ENCODE measurements at places on chromosomes 7 and 10.

- no peak for DNase-seq
Observed at GRCh38 chr10:15472431-15473395, 101.6 kb upstream of the FAM171A1 start.

GRCh38 chr10:124569623-124570470, 108.2 kb downstream of the LHPP start:
- DNase-seq = no peak

DNA sequence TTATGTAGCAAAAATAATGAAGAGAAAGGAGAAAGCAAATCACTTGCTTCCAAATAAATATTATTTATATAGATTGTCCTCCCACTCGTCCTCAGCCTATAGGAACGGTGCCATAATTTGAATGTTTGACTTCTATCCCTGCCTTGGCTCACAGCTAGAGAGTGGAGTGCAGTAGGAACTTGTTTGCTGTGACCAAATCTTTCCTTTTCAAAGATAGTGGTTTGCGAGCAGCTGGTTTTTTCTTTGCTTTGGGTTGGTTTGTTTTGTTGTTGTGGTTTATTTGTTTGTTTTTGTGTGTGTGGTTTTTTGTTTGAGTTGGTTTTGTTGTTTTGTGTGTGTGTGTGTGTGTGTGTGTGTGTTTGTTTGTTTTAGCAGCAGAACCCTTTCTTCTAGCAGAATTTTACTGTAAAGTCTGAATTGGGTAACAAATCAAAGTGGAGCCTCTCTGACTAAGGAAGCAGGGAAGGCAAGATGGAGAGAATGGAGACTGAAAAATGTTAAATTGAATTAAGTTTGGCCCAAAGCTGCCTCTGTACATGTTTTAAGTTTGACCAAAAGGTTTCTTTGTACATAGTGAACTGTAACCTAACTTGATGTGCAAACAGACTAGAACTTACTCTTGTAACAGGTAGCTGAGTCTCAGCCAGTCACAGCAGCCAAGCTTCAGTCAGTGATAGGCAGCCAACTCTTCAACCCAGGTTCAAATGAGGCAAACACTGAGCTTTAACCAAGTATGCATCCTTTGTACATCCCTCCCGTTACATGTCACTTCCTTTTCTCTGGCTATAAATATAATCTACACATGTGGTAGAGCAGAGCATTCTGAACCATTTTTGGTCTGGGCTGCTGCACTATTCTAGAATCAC, 149.5 kb upstream of the LRGUK start:
- DNase-seq = no peak

- DNase-seq = no peak
Observed at GRCh38 chr7:107232568-107233090, 63.8 kb downstream of the HBP1 start.

DNA sequence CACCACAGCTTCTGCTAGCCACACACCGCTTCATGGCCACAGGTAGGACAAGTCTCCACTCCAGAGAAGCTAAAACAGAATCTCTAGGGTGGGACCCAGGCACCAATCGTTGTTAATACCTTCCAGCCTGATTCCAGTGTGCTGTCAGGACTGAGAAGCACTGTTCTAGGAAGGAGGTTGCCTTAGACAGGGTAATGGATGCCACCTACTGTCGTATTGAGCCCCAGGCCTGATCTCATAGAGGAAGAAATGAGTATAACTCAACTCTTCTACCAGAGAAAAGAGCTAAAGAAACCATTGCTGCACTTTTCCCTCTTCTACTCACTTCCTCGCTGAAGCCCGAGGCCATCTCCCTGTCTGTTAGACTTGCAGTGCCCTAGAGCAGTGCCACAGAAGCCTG, 31.8 kb downstream of the CNNM1 start:
- no peak for DNase-seq

DNA sequence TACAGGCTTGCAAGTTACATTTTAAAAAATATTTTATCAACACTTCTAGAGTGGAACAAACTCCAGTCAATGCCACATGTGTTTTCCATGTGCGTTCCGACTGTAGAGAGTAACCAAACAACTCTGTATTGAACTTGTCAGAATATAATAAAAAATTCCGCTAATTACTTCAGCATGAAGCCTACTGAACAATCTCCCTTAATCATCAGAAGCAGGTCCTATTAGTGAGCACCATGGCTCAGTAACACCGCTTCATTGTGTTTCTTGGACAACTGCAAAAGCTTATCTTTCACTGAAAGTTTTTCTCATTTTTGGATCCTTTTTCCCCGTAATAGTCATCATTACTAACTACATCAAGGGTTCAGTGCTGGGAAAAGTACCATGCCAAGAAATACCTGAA, 117.0 kb downstream of the MKX start:
- no peak for DNase-seq

All from AG04449 (cell line).